ENCODE measurements at places on chromosomes 4 and X.

DNA sequence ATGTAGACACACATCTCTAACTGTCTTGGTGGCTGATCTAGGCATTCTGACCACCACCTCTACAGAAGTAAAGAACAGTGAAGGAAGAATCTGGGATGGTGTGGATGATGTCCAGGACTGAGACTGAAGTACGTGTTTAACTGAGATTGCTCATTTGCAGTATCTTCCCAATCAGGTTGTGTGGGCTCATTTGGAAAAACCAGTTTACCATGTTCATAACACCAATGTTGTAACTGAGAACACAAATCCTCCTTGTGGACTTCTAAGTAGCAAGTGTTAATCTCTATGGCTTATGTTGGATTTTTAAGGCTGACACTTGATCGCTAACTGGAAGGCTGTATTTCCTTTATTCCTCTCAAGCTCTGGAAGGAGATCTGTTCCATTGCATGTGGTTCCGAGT, 144.7 kb downstream of the ZNF518B start:
- DNase-seq, result no peak

DNA sequence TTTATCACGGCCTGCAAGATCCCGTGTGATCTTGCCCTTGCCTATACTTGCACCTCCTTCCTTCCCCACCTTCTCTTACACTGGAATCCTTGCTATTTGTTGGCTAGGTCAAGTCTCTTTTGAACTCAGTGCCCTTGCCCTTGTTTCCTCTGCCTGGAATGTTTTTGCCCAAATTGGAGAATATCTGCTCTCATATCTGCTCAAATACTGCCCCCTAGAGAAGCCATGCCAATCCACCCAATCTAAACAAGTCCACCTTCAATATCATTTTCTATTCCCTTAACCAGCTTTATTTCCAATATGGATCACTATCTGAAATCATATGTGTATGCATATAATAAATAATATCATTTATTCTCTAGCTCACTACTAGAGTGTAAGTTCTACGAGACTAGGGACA, 1044.2 kb upstream of the FTHL17 start:
- no peak for DNase-seq

DNA sequence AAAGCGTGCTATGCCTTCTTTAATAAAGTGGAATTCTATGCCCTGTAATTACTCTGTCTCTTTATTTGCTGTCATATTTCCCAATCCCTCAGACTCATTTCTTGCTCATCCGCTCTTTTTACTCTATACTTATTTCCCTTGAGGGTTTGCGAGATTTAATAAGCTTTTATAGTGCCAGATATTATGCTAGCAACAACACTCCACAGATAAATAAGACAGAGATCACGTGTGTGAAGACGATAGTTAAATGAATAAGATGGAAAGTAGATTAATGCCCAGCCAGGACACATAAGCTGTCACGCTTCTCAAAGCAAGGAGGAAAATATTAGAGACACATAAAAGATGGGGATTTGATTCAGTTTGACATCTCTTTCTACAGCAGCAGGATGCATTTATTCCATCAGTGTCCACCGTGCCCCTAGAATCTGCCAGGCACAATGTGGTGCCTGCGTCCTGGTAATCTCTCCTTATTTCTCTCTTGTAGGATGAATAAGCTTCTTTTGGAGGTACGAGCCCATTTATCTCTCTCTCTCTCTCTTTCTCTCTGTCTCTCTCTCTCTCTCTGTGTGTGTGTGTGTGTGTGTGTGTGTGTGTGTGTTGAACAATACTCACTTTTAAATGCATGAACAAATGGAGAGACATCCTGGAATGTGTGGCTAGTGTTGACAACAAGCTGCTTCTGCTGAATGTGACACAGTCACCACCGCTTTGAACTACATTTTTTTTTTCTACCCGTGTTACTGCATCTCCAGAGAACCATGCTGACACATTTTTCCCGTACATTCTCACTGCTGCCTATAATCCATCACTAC, 48.2 kb downstream of the TMEM156 start:
- DNase-seq, result no peak

DNA sequence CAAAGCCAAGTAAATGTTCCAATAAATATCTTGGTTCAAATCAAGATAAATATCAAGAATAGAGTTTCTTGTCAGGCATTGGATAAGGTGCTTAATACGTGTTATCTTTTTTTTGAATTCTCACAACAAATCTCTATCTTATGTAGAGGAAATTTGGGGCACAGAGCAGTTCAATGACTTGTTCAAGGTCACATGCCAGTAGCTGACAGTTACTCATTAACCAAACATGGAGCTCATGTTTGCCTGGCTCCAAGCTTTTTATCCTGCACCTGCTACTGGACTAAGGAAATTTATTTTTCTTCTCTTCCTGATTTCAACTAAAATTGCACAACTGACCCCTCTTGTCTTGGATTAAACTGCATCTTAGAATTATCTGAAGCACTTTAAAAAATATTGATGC, 76.3 kb downstream of the ATP10D start:
- DNase-seq, result no peak

DNA sequence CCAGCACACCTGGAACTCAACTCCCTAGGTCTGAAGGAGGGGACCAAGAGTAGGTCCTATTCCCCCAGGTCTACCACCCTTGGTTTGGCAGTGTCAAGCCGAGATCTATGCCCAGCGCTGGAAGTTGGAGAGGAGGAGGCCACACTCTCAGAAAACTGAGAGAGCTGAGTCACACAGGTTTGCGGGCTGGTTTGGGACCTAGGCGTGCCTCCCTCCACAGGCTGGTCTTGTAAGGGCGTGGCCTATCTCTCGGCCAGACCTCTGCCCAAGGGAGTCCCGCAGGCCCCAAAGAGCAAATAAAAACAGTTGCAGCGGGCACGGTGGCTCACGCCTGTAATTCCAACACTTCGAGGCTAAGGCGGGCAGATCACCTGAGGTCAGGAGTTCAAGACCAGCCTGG, 52.9 kb upstream of the INTU start:
- no peak for DNase-seq

DNA sequence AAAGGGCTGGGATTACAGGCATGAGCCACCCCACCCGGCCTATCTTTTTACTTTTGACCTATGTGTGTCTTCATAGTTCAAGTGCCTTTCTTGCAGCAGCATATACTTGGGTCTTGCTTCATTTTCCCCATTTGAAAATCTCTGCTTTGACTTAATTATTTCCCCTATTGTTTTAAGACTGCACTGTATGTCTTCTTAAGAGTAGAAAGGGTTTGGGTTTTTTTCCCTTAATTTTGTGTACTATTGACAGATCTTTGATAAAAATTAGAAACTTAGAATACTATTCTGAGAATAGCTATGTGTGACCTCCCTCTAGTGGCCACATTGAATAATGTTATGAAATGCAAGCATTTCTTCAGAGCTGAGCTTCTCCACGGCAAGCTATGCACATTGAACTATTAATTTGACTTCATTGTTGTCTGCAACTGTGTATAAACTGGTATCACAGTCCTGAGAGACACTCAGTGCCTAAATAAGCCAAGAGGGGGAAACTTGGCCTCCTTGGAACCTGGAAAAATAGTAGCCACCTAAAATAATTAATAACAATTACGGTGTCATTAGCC, 8.7 kb upstream of the SLC25A4 start:
- DNase-seq, result peak; percentile 23

- DNase-seq, result no peak
These were observed 186.3 kb upstream of the FGF13 start for GRCh38 chrX:138897621-138898492.

DNA sequence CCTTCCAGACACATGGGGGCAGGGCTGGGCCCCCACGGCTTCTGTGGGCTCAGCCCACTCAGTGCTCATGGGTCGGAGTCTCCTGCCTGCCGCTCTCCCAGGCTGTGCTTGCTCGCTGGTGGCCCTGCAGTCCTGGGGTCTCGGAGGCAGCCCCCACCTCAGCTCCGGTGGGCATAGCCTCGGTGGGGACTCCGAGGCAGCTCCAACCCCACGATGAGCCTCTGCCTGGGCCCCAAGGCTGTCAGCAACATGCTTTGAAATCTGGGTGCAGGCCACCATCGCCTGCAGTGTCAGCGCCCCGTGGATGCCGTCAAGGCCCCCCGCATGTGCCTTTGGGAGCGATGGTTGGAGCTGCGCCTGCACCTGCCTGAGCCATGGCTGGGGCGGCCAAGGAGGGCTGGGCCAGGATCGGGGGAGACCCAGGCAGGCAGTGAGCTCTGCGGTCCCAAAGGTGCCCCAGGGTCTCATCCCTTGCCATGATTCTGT, 30.2 kb upstream of the SPON2 start:
- DNase-seq, result no peak

DNA sequence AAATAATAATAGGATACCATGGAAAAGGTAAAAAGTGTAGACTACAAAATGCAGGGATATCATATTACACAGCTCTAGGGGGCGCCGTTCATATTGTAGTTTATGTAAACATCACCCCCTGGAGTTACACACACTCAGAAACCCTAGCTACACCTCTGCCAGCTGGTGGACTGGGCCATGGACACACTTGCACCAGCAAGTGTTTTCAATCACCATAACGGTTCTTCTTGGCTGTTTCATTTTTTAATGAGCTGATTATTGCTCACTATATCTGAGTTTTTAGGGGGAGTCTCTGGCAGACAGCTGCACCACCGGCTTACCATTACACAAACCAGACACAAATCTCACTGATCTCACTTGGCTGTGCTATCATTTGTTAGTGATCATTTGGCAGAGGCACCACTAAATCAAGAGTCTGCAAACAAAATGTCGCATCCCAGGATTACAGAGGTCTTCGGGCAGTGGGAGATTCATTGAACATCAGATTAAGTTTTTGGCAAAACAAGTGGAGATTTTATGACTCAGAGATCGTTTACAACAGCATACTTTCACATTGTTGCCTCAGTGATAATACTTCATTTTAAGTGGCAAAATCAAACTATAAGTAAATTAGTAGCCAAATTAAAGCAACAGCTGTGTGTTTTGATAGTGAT, 185.7 kb downstream of the UNC5C start:
- no peak for DNase-seq

DNA sequence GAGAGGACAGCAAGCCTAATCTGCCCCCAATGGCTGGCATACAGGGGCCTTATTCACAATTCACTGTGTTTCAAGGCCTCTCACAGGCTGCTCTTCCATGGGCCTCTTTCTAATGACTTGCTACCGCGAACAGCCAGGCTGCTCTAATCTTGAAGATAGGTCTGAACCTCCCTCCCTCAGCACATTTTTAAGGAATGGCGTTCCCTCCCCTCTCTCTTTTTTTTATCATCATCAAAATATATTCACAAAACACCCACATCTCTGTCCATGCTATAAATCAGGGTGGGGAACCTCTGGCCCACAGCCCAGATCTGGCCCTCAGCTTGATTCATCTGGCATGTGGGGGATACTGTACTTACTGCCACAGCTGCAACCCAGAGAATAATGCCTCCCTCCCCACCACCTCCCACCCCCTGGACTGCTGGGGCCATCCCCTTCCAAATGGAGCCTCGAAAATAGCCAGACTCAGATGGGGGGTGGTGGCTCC, 76.2 kb upstream of the PLAC1 start:
- DNase-seq, result peak; percentile 38

- DNase-seq, result no peak
These were observed 305.4 kb downstream of the PCDH18 start for GRCh38 chr4:137226900-137227299.

DNA sequence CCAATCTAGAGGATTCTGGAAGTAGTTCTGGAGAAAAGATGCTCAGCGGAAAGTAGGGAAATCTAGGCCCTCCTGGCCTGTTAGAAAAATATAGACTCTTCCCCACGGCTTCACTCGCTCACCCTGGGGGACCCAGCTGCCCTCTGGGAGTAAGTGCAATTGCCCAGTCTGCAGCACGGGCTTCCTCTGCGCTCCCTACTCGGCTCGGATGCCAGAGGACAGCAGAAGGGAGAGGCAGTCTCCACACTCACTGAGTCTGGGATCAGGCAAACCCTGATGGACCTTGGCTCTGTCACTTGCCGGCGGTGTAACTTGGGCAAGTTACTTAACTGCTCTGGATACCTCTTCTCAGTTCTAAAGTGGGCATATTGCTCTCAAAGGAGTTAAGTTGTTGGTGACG, 2.1 kb downstream of the SHISA3 start:
- DNase-seq, result no peak

GRCh38 chr4:38536716-38537115, 127.3 kb upstream of the KLF3 start:
- no peak for DNase-seq

DNA sequence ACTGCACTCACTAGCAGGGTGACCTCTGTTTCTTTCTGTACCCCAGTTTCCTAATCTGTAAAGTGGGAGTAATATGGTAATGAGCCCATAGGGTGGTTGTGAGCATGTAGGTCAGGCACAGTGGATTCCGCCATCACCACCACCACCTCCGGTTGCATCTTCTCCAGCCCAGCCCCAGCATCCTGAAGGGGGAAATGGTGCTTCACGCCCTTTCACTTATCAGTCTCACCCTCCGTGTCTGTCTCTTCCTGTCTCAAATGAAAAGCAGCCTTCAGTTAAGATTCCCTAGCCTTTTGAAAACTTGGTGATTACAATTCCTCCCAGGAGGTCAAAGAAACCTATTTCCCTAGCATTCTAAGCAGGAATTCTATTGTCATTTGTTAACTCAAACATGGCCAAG, 16.9 kb upstream of the XPNPEP2 start:
- no peak for DNase-seq

- no peak for DNase-seq
These were observed 909.8 kb upstream of the FTHL17 start for GRCh38 chrX:31981546-31982062.

- no peak for DNase-seq
These were observed 37.0 kb downstream of the IL21 start for GRCh38 chr4:122583906-122584305.

- DNase-seq, result no peak
These were observed 11.3 kb upstream of the SLC2A9 start for GRCh38 chr4:10032625-10033024.

GRCh38 chr4:8038719-8039251, 99.1 kb upstream of the AFAP1 start:
- peak; percentile 95 for DNase-seq

DNA sequence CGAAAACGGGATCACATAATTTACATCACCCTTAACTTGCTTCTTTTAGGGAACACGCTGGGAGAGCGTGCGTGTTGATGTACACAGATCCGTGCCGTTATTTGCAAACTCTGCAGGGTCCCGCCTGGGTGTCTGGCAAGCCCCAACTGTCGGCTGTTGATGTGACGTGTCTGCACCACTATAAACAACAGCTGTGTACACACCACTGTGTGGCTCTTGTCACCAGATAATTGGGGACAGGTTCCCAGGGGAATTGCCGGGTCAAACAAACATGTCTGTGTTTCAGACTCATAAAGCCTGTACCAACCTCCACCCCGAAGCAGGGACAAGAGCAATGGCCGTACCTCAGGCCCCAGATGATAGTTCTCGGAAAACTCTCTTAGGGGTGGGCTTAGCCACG, 105.0 kb upstream of the AFAP1 start:
- DNase-seq, result peak; percentile 93

GRCh38 chr4:86970447-86971354, 35.9 kb downstream of the AFF1 start:
- DNase-seq, result no peak

DNA sequence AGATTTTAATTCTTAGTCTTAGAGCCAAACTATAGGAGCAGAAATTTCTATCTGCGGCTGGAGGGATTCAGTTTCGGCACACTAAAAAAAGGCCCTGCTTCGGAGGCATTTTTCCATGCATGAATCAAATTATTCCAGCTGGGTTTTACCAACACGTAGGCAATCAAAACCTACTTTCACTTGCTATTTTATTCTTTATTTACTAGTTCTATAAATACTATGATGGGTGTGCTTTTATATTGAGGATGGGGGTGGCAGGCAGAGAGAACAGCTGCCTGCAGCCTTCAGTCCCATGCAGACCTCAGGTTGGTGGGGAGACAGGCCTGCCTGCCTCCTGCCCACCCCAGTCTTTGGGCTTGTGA, 609.8 kb downstream of the BCOR start:
- no peak for DNase-seq

- no peak for DNase-seq
These were observed 182.1 kb upstream of the SMIM31 start for GRCh38 chr4:164571593-164572390.
